ENCODE measurements at places on chromosomes 5 and 9. TPM values are rescaled to one million over a fixed set of nuclear protein-coding genes. Genes with fewer than 3 reads are reported as not detected.
A peak's percentile ranks its signal among the peaks of the same experiment; 100 is the strongest.

The CCL28 gene
- 16.8 TPM for total RNA-seq

The SPINK7 gene
- not detected for total RNA-seq

The PCDH1 gene
- total RNA-seq, result not detected

The FNIP1 gene
- 57.8 TPM for total RNA-seq

The BASP1 gene
- 66.4 TPM for total RNA-seq

The HMCN2 gene
- not detected for total RNA-seq

The RANBP3L gene
- not detected for total RNA-seq

The NFIB gene
- total RNA-seq, result not detected

The FAM153A gene
- 0.90 TPM for total RNA-seq

The PRRC1 gene
- 33.7 TPM for total RNA-seq

The ATP10B gene
- not detected for total RNA-seq

DNA sequence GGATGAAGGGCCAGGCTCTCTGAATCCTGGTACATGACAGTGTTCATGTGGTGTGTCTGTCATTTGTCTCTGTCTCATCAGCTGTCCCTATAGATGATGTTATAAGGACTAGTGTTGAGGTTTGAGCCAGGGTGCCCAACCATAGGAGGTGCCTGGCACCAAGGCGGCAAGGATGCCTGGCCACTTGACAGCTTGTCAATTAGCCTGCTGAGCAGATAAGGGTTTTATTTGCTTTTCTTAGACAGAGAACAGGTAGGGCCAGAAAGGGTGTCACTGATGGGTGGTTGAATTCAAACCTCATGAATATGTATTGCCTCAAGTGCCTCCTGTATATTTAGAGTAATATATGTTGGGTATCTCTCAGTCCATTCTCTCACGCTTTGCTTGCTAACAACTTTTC is 30.1 kb upstream of the AUH start:
- no peak for DNase-seq

GRCh38 chr9:135242406-135242805 is 154.9 kb downstream of the OLFM1 start:
- DNase-seq, result no peak

DNA sequence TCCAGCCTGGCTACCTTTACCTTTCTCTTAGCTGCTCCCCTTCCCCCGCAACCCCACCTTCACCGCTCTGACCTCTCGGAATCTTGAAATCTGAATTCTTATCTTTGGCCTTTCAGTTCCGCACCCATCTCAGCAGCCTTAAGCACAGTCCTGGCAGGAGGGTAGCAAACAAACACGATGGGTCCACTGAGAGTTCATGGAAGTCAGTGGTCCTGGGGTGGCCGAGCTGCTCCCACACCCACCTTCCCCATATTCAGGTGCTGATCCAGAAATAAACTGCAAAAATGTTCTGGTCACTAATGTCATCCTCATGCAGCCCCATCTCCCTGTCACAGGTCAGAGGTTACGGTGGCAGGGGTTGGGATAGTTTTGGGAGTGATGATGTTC is 59.6 kb upstream of the TBC1D2 start:
- DNase-seq, result no peak

DNA sequence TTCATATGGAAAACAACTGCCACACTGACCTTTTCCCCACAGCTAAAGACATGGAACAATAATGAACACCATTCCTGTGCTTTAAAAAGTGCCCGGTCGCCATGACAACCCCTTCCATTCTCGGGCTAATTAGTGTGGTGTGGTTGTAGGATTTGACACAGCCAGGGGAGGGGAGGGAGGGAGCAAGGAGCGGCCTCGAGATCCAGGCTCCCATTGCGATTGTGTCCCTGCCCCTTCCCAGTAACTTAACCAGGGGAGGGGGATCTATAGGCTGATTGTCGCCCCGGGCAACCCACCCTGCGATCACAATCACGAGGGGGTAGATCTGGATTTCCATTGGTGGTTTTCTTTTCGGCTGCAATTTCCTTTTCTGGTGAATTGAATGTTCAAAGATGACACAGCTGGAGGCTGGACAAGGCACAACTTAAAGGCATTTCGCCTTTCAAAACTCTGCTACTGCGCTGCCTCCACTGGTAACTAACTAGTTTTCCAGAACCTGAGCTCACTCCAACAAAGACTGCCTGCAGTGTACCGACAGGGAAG is 96.7 kb upstream of the RETREG1 start:
- no peak for DNase-seq

GRCh38 chr5:6096101-6096500 is 282.2 kb downstream of the MED10 start:
- DNase-seq, result no peak

DNA sequence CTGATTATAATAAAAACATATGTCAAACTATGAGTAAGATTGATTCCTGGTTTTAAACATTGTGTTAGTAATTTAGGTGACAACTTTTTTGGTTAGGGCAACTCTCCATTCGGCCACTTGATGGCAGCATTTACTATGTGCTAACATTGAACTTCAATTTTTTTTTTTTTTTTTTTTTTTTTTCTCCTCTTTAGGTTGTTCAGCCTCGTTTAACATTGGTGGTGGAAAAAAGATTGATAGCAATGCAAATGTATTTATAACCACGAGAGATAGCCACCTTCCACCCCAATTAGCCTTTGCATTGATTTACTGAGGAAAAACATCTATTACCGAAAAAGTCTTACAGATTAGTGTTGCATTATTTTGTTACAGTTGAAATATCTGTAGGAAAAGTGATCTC is 159.1 kb downstream of the CSNK1G3 start:
- DNase-seq, result peak; percentile 69

- DNase-seq, result no peak
Observed at GRCh38 chr5:51411921-51412325, 28.7 kb downstream of the ISL1 start.

GRCh38 chr5:55188656-55189540 is 15.9 kb upstream of the CDC20B start:
- no peak for DNase-seq

DNA sequence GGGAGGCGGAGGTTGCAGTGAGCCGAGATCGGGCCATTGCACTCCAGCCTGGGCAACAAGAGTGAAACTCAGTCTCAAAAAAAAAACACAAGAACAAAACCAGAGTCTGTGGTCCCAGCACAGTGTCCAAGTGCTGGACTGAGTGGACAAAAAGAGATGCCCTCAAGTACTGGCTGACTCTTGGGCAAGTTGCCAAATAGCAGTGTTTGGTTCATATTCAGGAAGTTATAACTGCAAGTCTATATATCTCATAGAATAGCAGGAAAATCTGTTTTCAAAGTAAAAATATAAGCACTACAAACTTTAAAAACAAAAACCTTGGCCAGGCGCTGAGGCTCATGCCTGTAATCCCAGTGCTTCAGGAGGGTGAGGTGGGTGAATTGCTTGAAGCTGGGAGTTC is 7.3 kb downstream of the HABP4 start:
- DNase-seq, result no peak

DNA sequence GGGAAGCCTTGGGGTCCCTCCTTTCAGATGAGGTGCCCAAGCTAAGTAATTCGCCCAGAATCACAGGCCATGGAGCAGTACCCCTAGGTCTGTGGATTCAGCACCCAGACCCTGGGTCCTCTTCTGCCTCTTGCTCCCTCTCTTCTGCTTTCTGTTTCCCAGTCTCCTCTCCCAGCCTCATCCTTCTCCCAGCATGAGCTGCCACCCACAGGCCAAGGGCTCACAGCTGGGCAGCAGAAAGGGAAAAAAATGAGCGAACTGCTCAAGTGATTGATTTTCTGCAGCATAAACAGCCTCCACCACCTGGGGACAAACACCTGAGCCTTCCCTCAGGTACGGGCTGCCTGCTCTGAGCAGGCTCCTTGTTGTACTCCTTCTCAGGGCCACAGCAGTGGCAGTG is 113.9 kb upstream of the SAP30L start:
- DNase-seq, result no peak

DNA sequence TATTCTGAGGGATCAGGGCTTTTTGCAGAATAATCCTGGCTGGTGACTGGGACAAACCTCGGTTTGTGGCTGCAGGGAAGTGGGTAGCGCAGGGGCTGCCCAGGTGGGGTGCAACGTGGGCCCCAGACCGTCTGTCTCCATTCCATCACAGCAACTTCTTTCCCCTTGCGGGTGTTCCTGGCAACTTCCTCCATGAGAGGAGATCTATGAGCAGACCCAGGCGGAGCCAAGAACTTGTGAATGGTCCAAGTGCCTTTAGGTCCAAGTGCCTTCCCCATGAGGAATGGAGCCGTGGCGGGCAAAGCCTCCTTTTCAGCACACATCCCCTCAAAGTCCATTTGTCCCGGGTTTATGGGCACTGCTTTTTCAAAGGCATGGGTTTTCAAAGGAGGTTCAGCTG is 136.5 kb downstream of the PHF2 start:
- no peak for DNase-seq

DNA sequence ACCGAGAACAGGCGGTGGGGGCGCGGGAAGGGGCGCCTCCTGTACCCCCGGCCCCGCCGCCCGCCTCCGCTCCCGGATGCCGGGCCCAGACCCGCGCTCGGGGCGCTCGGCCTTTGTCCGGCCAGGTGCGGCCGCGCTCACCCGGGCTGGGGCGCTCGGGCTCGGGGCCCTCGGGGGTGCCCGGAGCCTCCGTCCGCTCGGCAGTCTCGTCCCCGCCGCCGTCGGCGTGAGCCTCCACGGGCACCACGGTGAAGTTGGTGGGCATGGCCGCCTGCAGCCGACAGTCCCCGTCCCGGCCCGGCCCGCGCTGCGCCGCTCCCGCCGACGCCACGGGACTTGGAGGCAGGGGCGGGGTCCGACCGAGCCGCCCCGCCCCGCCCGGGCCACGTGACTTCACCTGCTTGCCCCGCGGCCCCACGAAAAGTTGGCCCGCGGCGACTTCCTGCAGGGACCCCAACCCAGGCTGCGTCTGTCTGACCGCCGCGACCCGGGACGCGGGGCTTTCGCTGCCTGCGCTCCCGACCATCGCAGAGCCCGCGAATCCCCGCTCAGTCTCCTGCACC is at the start of gene SLC12A7:
SLC12A7 (minus strand) TSS at position 337 of the 563 bp plus-strand sequence; CDS start at position 265, 72 bp downstream.
- DNase-seq, result peak; percentile 67
